Activated T-helper 1 cell treated with anti-CD3 and anti-CD28 coated beads, Interleukin-12 subunit alpha, Interleukin-12 subunit beta, Interleukin-2, Interleukin-4 antibody, amounts not matched to agents 30 ng/mL and 10 ng/mL and 1 ng/mL, durations not matched to agents 14 hours and 24 hours and 36 hours (primary cell): ENCODE measurements at places on chromosomes 2 and 18.

- no peak for DNase-seq
These were observed 35.8 kb downstream of the PID1 start for GRCh38 chr2:229235131-229235914.

DNA sequence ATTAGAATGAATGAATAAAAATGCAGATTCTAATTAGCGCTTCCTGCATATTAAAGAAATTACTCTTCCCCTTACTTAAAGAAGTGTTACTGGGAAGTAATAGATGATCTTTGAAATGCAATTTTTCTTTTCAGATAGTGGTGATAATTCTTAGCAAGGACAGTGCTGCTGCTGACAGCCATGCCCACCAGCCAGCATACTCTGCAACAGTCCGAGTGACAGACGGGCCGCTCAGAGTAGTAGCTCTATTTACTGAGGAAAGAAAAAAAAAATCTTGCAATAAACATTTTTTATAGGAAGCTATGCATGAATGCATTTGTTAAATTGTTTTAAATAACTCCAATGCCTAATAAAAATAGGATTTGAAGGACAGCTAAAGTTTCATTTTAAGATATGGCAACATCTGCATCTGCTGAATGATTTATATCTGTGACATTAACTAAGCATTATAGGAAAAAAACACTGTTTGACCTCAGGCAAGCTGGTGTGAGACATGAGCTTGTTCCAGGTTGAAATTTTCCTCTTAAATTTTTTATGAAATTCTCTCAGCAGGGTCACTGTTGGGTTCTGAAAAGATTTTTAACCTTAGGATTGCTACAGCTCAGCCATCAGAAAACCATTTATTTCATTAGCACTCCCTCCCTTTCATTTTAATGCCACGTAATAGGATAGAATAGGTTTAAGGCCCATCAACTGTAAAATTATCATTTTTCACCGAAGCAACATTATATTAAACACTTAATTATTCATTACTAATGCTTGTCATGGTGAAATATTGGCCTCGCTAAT, 393.8 kb downstream of the DCDC2C start:
- DNase-seq, result no peak

GRCh38 chr18:62802523-62802922, 87.2 kb downstream of the PHLPP1 start:
- DNase-seq, result no peak

- no peak for DNase-seq
These were observed 64.8 kb upstream of the EML6 start for GRCh38 chr2:54658564-54659071.

DNA sequence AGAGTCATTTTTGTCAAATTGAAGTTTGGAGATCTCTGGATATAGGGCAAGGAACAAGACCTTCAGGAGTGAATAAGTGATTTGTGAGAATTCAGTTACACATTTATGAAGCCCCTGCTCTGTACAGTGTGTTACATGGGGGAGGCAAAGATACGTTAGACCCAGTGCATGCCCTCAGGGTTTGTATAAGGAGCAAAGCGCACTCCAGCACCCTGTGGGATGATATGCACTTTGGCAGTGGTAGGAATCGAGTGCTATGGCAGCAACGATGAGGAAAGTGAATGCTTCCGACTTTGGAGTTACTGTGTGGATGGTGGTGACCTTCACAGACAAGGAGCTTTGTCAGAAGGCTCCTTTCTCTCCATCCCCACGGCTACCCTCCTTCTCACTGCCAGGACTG, 74.3 kb upstream of the ALPP start:
- no peak for DNase-seq

- DNase-seq, result no peak
These were observed 57.0 kb upstream of the SCN1A start for GRCh38 chr2:166184789-166185188.

DNA sequence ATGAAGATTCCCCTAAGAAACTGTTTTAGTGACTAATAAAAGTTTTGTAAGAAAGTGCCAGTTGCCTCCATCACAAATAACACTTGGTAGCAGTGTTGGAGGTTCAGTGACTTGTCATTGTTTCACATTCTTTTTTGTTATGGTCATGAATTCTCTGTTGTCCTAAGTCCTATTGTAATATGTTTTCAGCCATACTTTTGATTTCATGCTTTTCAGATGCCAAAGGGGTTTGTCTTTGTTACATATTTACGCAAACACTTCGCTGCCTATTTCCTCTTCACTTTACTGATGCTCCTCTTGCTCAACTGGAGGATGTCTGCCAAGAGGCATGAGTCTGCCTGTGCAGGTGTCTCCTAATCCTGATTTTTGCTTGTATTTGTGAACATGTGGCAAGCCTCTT, 66.6 kb downstream of the PHLPP1 start:
- no peak for DNase-seq
